ENCODE measurements at places on chromosomes 16 and 17. TPM values are rescaled to one million over a fixed set of nuclear protein-coding genes. Genes with fewer than 3 reads are reported as not detected.
A peak's percentile ranks its signal among the peaks of the same experiment; 100 is the strongest.

Gene RBFOX1
- not detected for total RNA-seq

DNA sequence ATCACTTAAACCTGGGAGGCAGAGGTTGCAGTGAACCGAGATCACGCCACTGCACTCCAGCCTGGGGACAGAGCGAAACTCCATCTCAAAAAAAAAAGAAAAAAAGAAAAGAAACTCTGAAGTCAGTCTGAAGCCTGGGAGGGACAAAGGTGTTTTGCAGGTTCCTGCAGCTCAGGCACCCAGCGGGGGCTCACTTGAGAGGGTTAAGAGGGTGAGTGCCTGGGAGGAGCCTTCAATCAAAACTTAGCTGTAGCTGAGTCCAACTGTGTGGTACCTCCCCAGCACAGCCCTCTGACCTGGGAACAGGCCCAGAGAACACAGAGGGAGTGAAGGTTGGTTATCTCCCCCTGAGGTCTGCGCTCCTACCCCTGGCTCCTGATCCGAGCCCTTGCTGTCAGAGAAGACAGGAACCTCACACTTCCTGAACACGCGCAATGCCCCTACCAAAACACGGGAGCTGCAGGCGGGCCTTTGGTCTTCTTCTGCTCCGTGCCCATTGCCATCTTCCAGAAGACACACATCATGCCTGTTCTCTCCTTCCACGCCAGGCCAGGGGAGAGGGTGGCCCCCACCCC lies 20.4 kb upstream of the ZC3H18 start:
- DNase-seq, result no peak

DNA sequence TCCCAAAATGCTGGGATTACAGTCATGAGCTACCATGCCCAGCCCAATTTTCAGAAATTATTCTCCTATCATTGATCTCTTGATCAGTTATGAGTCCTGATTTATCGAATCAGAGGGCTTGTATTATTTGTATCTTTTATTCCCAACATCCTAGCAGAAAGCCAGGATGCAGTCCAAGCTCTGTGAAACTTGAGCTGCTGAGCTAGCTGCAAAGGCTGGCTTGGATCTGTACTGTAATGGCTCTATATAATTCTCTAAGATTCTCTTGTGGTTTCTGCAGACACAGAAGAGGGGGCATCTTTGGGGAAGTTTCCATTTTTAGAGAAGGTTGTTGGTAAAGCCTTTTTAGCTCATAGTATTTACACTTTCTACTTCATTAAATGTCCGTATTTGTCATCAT lies 227.1 kb downstream of the MAP2K4 start:
- no peak for DNase-seq

DNA sequence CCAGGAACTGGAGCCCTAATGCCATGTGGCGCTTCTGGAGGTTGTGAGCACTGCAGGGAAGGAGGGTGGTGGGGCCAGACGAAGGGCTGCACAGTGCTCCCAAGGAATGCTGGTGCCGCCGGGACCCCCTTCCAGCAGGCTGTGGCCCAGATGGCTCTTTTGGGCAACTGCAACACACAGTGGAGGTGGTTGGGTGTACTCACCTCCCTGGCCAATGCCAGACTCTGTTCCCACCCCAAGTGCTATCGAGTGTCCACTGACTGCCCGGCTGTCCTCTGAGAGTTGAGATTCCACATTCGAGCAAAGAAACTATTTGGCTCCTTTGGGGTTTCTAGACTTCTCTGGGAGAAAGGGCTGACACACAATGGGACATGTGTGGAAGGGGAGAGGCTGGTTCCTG lies 167.9 kb downstream of the RGS9 start:
- no peak for DNase-seq

DNA sequence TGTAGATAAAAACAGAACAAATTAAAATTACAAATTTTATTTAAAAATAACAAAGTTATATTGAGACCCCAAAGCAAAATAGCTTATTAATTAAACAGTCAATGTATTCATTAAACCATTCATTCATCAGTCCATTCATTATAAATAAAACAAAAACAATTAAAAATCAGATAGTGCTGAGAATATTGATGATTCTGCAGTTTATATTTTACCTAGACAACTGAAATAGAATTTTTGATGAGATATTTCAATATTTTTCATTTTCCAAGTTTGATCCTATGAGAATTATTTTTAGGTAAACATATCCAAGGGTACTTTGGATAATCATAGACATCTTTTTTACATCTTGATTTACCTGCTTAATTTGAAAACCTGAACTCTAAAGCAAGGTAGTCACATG lies 15.2 kb upstream of the NETO2 start:
- DNase-seq, result no peak

DNA sequence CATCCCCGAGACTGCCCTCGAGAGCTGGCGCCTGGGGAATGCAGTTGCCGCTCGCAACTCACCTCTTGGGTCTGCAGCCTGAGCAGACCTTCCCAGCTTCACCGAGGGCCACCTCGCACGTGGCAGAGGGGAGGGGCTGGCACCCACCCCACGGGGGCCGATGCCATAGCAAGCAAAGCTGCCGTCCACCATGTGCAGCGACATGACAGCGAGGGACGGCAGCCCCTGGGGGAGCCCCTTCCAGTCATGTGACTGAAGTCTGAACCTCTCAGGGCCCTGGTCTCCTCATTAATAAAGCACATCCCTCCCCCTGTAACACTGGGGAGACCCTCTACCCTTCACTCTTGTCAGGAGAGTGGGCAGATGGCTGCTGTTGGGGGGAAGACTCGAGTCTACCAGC lies 30.5 kb downstream of the CIBAR2 start:
- DNase-seq, result no peak

GRCh38 chr17:75976175-75976848 lies 2.7 kb downstream of the ACOX1 start:
- DNase-seq, result peak; percentile 32

GRCh38 chr16:75236232-75236631 lies 15.2 kb downstream of the BCAR1 start:
- no peak for DNase-seq

Gene ZPBP2
- total RNA-seq, result not detected

DNA sequence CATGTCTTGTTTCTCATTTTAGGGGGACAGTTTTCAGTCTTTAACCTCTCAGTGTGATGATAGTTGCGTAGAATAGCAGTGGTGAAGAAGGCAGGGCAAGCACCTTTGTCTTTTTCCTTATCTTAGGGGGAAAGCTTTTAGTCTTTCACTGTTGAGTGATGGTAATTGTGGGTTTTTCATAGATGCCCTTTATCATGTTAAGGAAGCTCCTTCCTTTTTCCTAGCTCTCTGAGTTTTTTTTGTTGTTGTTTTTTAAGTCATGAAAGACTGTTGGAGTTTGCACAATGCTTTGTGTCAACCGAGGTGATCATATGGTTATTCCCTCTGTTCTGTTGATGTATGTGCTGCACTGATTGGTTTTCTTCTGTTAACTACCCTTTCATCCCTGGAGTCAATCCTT lies 15.7 kb downstream of the NOL11 start:
- no peak for DNase-seq

Gene SSTR5
- 0.17 TPM for total RNA-seq

- peak; percentile 60 for DNase-seq
Measured at GRCh38 chr17:7043497-7044198, at the start of gene SLC16A11. SLC16A11 (minus strand) TSS chr17:7044092; CDS start chr17:7043513, 579 bp downstream.

GRCh38 chr17:60383379-60383778 lies 8.6 kb downstream of the USP32 start:
- DNase-seq, result no peak

GRCh38 chr16:1492923-1493745 lies at the start of gene TELO2:
TELO2 (plus strand) TSS chr16:1493360; CDS start chr16:1494282, 922 bp downstream.
- DNase-seq, result peak; percentile 88

DNA sequence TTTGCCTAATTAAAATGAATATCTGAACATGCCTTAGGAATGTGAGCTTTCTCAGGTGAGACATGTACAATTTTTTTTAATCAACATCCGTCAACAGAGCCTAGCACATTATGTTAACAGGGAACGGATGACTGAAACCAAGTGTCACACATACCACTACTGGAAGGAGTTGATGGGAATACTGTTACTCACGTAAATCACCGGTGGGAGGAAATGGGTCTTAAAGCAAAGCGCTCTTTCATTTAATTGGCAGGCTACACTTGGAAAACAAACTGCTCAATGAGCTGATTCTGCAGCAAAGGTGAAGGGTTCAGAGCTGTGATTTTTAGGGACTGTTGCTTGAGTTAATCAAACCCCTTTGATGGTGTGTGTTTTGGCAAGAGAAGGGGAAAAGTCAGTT lies 4.8 kb downstream of the CPPED1 start:
- DNase-seq, result peak; percentile 72

DNA sequence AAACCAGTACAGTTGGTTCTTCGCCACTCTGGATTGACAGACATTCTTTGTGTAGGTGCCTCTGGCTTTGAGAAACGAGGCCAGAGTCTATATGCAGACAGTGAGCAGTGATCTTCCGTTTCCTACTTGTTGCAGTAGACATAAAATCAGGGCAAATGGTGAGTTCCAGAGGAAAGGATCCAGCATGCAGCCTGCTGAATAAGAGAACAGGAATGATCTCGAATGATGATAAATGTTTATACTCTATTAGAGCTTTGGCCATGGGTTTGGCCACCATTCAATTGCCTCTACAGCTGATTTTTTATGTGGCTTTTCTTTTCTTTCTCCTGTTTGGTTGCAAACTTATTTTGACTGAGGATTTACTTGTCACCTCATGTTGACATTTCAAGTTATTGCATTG lies 286.7 kb downstream of the IRX3 start:
- no peak for DNase-seq

GRCh38 chr17:21602176-21602575 lies 90.1 kb upstream of the KCNJ18 start:
- DNase-seq, result no peak

Gene KRTAP4-1
- total RNA-seq, result not detected

DNA sequence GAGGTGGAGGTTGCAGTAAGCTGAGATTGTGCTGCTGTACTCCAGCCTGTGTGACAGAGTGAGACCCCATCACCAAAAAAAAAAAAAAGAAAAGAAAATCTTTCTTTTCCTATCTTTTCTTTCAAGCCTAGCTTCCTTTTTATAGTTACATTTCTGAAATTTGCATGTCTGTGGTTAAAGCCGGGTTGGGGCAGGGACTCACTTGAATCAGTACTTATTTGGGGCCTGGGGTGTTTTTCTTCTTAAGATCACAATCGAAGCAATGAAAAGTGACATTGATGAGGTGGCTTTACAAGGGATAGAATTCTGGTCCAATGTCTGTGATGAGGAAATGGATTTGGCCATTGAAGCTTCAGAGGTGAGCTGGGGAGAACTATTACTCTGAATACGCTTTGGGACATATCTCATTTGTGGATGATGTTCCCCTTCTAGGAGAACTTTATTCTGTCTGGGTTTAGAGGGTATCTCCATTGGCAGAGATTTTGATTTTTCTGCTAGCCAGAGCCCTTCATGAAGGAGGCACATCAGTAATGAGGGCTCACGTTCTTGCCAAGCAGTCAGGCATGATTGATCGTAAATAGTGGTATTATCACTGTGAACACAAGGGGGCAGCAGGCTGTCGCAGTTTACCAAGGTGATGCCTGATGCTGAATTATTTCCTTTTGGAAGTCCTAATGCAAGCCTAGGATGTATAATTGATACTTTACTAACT lies 14.3 kb downstream of the KPNB1 start:
- DNase-seq, result peak; percentile 85

- DNase-seq, result no peak
Measured at GRCh38 chr17:75135946-75136345, 4.4 kb upstream of the NT5C start.

- DNase-seq, result no peak
Measured at GRCh38 chr17:33125552-33125950, 133.9 kb downstream of the SPACA3 start.

GRCh38 chr16:85321509-85322271 lies 209.4 kb upstream of the CIBAR2 start:
- peak; percentile 56 for DNase-seq

Gene CACNG1
- total RNA-seq, result not detected

GRCh38 chr16:67989322-67990017 lies 9.2 kb upstream of the DPEP3 start:
- DNase-seq, result no peak

DNA sequence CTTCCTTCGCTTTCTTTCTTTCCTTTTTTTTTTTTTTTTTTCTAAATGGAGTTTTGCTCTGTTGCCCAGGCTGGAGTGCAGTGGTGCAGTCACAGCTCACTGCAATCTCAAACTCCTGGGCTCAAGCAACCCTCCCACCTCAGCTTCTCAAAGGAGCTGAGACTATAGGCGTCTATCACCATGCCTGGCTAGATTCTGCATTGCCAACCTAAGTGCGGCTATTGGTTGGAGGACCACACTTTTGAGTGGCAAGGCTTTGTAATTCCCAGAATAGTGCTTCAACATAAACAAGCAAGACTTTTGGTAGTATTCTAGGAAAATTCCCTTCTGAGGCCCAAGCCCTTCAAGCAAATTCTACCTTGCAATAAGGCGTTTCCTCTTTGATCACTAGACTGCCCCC lies 107.8 kb downstream of the YPEL2 start:
- DNase-seq, result no peak

Measured in dermis blood vessel endothelial cell (primary cell).